Naive thymus-derived CD8-positive, alpha-beta T cell (primary cell): ENCODE measurements at places on chromosomes 16 and 17.

DNA sequence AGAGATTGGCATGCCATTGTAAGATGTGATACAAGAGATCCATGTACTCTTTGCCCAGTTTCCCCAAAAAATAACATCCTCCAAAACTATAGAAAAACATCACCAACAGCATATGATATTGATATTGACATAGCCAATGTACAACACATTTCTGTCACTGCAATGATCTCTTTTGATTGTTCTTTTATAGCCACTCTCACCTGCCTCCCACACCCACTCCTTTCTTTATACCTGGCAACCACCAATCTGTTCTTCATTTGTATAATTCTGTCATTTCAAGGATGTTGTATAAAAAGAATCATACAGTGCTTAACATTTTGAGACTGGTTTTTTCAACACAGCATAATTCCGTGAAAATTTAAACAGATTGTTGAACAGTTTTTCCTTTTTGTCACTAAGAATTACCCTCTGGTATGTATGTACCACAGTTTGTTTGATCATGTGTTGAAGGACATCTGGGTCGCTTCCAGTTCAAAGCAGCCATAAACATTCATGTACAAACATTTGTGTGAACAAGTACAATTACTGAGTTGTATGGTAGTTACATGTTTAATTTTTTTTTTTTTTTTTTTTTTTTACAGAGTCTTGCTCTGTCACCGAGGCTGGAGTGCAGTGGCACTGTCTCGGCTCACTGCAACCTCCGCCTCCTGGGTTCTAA, 9.9 kb downstream of the KRTAP9-1 start:
- DNase-seq: no peak

- no peak for DNase-seq
Measured at GRCh38 chr17:81926451-81927151, 934 bp downstream of the MAFG start.

- no peak for DNase-seq
Measured at GRCh38 chr17:64442541-64442971, 6.4 kb upstream of the MILR1 start.

DNA sequence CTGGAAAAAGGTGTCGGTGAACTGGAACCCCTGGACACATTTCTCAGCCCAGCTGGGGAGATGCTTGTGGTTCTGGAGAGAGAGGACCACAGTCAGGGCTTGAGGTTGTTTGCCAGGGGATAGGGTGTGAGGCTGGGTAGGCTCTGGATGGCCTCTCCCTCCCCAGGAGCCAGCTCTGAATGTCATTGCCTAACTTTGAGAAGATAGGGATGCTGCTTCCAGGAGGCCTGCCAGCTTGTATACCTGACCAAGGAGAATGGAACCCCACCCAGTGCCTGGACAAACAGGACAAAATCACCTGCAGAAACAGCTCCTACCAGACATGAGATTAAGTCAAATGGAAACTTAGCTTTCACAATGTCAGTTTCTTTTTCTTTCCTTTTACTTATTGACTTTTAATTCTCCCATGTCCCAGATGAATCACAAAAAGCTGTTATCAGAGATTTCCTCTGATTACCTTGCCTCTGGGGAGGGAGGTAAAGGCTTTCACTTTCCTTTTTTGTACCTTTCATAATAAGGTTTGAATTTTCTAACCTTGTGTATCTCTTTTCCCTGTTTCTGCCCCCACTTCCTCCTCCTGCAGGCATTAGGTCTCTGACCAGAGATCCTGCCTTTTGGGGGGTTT, 29.8 kb upstream of the PLLP start:
- DNase-seq: no peak

- DNase-seq: peak; percentile 41
Measured at GRCh38 chr17:20073055-20073979, 64.2 kb downstream of the SPECC1 start.

GRCh38 chr17:71342737-71343136, 778.1 kb upstream of the SOX9 start:
- no peak for DNase-seq

DNA sequence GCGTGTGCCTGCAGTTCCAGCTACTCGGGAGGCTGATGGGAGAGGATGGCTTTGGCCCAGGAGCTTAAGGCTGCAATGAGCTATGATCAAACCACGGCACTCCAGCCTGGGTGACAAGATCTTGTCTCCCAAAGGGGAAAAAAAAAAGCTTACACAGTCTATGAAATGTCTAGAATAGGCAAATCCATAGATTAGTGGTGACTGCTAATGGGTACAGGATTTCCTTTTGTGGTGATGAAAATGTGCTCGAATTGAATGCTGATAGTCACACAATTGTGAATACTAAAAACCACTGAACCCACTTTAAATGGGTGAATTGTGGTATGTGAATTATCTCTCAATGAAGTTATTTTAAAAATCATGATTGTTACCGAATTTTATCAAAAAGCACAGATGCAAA, 14.9 kb downstream of the USP7 start:
- DNase-seq: no peak

DNA sequence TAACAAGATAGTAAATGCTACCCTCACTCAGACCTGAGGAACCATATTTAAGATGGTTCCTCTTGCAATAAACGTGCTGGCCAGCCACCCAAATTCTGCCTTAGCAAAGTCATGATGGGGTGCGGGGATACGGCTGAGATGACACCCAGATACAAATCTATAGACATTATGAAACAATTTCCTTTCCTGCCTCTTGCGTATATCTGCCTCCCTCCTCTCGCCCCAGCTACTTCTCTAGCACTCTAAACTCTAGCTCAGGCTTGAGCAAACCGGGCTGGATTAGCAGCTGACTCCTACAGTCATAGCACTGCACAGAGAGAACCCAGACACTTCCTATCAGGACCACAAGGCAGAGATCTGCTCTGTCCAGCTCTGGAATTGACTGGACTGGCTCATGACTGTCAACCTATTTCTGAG, 22.3 kb downstream of the CD300LF start:
- DNase-seq: no peak

DNA sequence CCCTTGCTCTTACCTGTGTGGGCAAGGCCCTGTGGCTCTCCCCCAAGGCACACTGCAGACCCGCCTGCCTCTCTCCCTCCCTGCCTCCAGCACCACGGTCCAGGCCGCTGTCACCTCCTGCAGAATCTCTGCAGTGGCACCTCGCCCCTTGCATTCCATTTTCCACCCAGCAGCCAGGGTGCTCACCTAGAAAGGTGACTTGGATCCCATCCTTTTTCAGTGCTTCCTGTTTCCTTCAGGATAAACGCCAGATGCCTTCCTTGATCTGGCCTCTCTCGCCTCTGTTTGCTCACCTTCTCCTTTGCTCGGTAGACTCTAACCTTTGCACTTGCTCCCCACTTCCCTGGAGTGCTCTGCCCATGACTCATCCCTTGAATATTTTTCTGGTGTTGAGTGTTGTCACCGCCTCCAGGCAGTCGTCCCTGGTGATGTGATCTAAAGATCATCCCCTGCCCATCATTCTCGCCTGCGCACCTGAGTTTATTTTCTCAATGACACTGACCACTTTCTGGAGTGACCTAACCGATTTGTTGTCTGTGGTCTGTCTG, 79.2 kb upstream of the LGALS9 start:
- peak; percentile 30 for DNase-seq

- peak; percentile 78 for DNase-seq
Measured at GRCh38 chr16:67530013-67530939, 1.6 kb downstream of the RIPOR1 start.

DNA sequence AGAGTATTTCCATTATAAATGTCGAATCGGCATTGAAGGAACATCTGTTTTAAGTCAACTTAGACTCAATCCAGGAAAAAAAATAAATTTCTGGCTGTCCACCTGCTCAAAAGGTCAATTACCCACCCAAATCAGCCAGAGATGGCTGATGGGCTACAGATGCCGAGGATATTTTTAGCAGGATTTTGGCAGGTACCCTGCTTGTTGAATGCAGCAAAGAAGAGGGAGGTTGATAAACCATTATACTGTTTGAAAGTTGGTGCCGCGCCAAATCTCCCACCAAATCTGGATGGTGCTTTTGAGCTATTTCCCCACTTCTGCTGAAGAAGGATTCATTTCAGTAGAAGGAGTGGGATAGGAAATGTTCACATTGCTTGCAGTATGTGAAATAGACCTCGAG, 537.7 kb downstream of the MAF start:
- DNase-seq: no peak

DNA sequence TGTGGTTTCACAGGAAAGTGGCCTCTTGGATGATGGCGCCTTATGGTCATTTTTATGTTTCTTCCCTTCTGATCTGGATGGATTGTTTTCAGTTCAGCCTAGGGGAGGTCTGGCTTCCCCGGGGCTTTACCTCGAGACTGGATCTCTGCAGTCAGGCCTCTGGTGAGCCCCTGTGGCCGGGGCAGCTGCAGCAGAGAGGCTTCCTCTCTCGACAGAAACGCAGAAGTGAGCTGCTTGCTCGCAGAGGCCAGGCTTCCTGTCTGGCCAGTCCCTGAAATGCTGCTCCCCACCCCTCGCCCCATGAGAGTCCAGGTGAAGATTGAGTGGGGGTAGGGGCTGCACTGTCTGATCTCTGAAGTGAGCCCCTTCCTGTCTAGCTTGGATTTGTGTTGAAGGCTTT, 44.0 kb downstream of the PLCG2 start:
- DNase-seq: peak; percentile 34

DNA sequence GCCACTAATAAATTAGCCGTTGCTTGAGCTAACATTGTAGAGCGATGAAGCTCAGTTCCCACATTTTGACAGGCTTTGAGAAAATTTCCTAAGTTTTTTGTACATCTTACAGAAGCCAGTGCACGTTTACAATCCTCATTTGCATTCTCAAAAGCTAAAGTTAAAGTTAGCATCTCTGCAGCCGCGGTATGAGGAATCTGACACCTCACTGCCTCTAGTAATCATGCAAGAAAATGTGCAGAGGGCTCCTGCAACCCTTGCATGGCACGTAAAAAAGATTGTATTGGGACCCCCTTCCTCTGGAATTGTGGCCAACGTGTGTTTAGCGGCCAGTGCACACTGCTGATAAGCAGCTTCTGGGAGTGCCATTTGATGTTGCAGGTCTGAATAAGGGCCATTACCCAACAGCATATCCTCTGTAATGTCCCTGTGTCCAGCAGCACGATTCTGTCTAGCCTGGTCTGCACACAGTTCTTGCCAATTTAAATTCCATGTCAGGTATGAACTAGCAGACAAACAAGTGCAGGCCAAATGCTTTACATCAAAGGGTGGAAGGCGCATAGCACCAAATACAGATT, 12.4 kb upstream of the ZNF689 start:
- no peak for DNase-seq

DNA sequence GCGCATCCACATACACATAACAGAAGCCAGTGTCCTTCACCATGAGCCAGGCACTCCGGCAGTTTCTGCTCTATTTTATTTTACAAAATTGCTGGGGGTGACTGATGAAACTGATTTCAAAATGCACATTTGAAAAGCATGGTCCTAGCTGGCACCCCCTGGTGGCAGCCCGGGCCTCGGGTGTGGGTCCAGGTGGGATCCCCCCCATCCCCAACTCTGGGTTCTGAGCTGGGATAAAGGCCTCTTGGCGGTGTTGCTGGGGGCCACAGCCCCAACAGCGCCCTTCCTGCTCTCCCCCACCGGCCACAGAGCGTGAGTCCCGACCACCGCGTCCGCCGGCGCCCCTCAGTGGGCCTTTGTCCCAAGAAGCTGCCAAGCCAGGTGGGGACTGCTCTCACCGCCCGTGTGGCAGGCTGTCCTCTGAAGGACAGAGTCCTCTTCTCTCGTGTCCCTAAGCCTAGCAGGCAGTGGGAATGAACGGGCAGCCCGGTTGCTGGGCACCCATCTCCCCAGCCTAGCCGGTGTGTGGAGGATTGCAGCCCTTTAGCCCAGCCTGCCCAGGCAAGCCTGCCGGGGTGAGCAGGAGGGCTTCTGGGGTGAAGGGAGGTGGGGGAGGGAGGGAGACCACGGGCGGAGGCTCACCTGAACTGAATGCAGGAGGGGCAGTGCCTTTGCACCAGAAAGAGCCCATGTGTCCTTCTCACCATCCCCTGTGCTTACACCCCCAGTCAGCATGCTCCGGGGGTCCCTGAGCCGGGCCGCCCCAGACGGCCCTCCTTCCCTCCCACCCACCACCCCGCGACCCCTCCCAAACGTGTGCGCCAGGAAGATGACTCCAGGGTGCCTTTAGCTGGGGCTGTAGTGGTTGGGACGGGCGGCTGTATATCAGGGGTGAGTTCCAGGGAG, 898 bp downstream of the SNAI3 start:
- peak; percentile 51 for DNase-seq

- no peak for DNase-seq
Measured at GRCh38 chr16:81170824-81171223, 67.7 kb upstream of the BCO1 start.

GRCh38 chr16:84045001-84045817, 2.6 kb upstream of the SLC38A8 start:
- no peak for DNase-seq

GRCh38 chr17:6627019-6627418, 13.5 kb downstream of the KIAA0753 start:
- DNase-seq: no peak

DNA sequence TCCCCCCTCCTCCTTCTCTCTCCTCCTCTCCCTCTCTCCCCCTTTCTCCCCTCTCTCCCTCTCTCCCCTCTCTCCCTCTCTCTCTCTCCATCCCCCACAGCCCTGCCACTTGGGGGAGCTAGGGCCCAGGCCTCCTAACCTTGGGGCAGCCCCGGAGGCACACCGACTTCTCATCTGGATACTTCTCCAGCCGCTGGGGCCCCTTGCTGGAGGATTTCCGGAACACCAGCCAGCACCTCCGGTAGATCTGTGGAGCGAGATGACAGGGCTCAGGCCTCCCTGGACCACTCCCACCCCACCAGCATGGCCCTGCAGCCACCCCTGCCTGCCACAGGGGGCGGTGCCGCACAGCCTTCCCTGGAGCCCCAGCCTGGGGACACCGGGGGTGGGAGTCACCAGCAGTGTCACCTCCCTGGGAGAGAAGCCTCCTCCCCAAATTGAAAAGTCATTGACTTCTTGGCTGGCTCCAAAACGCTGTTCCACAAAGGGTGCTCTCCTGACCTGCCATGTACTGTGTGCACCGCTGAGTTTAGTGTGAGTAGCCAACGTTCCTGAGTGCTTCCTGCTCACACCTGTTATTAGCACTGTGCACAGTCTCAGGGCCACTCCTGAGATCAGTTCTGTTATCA, 10.5 kb downstream of the DOK4 start:
- peak; percentile 77 for DNase-seq

GRCh38 chr16:88914750-88915368, 48.4 kb upstream of the PABPN1L start:
- no peak for DNase-seq
